Activated CD4-positive, alpha-beta T cell treated with anti-CD3 and anti-CD28 coated beads, Interleukin-2, amount 50 U/mL, for 24 hours (primary cell): ENCODE measurements at places on chromosomes 12 and 14.

- no peak for DNase-seq
These were observed 387.9 kb downstream of the SYT1 start for GRCh38 chr12:79252358-79253075.

GRCh38 chr12:99926511-99927169, 58.1 kb downstream of the ANKS1B start:
- no peak for DNase-seq

GRCh38 chr14:105528586-105529318, 2.4 kb downstream of the TMEM121 start:
- DNase-seq: peak; percentile 48

DNA sequence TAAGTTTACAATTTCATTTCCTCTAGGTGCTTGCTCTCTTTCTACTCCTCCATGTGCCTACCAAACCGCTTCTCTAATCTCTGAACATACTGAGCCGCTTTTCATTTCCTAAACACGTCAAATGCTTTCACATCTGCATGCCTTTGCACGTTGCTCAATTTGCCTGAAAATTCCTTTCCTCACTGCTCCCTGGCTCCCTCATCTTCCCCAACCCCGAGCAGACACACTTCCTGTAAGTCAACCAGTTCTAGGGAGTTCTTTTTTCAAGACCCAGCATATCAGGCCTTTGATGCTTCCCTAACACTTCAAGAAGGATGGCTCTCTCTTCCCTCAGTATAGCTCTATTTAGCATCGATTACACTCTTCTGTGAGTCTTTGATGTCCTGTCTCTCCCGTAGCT, 50.3 kb downstream of the LMO3 start:
- DNase-seq: no peak

DNA sequence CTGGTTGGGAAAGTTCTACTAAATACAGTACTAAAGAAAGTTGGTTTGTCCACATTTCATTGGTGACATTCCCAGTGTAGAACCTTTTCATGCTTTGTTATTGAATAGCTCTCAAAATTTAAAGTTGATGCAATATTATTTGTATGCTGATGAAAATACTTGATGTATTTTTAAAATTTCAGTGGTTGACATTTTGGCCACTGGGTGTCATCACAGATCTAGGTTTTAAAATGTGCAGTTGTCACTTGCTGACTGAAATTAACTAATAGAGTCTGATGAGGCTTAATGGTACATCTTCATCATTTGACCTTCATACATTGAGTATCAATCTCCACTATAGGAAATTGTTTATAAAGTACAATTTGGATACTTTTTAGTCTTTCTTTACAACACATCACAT, 37.1 kb downstream of the CMAS start:
- peak; percentile 13 for DNase-seq
